ENCODE measurements at places on chromosomes 6 and 20. TPM values are rescaled to one million over a fixed set of nuclear protein-coding genes. Genes with fewer than 3 reads are reported as not detected.

AP5S1 gene
- 17.8 TPM for total RNA-seq

CTCFL gene
- not detected for total RNA-seq

MLN gene
- not detected for total RNA-seq

PACSIN1 gene
- not detected for total RNA-seq

SUMO4 gene
- total RNA-seq = 1.0 TPM

PDSS2 gene
- 12.1 TPM for total RNA-seq

DNA sequence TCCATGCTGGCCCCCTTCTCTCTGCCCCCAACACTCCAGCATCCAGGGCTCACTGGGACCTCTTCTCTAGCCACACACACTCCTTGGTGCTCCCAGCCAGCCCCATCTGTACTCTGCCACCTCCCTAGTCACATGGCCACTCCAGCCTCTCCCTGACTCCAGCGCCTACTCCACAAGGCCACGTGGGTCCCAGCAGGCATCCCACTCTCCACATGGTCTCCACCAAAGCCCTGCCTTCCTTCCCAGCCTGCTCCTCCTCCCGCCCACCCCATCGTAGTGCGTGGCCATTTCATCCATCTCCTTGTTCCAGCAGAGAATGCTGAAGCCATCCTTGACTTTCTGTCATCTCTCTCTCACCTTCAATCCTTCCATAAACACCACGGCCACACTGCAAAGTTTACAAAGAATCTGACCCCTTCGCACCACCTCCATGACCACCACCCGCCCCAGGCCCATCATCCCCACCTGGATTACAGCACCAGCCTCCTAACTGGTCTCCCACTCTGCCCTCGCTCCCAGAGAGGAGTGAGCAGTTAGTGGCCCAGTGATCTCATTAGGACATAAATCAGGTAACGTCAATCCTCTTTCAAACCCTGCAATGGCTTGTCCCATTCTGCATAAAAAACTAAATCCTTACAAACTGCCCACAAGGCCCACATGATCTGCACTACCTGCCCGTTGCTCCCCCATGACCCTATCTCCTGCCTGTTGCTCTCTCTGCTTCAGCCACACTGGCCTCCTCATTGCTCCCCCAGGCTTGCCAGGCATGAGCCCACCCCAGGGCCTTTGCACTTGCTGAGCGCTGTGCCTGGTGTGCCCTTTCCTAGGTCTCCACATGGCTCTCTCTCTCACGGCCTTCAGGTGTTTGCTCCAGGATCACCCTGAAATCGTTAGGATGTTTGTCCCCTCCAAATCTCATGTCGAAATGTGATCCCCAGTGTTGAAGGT, 96.2 kb downstream of the GRM4 start:
- no peaks in the 10 kb centered on the region for H3K36me3 ChIP-seq
- no peaks in the 10 kb centered on the region for H3K4me1 ChIP-seq
- H3K27me3 ChIP-seq = peaks cover 12% of the 10 kb centered on the region

- DNase-seq = no peak
- H3K4me1 ChIP-seq = peaks cover 2% of the 10 kb centered on the region
- no peak overlapping the region for H3K27ac ChIP-seq
- no peaks in the 10 kb centered on the region for H3K36me3 ChIP-seq
- H3K4me3 ChIP-seq = no peak overlapping the region
Measured at GRCh38 chr6:14440940-14441781, 323.6 kb downstream of the CD83 start.

DNA sequence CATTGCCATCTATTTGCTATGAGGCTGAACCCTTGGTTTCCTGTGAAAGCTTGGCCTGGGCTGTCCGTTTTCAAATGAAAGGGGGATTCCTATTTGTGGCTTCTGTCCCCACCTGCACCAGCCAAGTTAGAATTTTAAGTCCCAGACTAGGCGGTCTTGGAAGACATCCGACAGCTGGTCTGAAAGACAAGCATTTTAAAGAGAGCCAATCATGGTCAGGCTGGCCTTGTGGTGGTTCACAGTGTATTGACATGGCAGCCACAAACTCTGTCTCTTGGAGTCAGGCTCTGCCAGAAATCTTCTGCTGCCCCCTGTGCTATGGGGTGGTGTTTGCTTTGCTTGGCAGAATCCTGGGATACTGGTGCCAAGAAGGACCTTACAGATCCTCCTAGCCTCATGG, 319.2 kb upstream of the MOCS1 start:
- DNase-seq = no peak
- no peaks in the 10 kb centered on the region for H3K4me1 ChIP-seq
- H3K27me3 ChIP-seq = no peaks in the 10 kb centered on the region
- no peak overlapping the region for H3K4me3 ChIP-seq
- H3K36me3 ChIP-seq = no peaks in the 10 kb centered on the region

DNA sequence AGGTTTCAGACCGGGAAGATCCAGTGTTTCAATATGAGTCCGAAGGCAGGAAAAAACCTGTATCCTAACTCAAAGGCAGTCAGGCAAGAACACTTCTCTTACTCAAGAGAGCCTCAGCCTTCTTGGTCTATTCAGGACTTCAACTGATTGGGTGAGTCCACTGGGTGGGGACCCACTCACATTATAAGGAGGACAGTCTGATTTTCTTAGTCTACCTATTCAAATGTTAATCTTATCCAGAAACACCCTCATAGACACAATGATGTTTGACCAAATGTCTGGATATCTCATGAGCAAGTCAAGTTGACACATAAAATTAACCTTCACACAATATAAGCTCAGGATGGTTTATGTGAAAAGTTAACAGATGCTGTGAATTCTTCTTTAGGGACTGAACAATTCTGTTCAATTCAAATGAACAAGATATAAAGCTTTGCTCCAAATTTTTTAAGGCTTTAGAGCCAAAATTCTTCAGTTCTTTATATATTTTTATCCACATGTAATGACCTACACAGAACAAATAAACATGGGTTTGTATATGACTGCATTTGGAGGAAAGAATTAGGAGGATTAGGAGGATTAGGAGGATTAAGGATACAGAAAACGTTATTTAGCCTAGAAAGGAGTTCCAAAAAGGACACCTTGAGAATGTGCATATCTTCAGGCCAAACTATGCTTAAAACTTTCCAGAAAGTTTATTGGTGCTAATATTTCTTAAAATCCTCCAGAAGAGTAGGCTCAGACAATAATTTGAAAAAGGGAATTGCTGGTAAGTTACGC, 35.3 kb upstream of the LAMA2 start:
- H3K27ac ChIP-seq = no peak overlapping the region
- no peaks in the 10 kb centered on the region for H3K4me1 ChIP-seq
- no peaks in the 10 kb centered on the region for H3K27me3 ChIP-seq

GRCh38 chr20:46122516-46123481, 4.7 kb downstream of the CD40 start:
- H3K27ac ChIP-seq = no peak overlapping the region
- DNase-seq = no peak
- no peaks in the 10 kb centered on the region for H3K36me3 ChIP-seq
- no peaks in the 10 kb centered on the region for H3K4me1 ChIP-seq
- no peaks in the 10 kb centered on the region for H3K27me3 ChIP-seq

- H3K36me3 ChIP-seq = no peaks in the 10 kb centered on the region
- no peak overlapping the region for H3K27ac ChIP-seq
- H3K27me3 ChIP-seq = no peaks in the 10 kb centered on the region
- no peaks in the 10 kb centered on the region for H3K4me1 ChIP-seq
- no peak overlapping the region for H3K4me3 ChIP-seq
- DNase-seq = no peak
Measured at GRCh38 chr6:108441141-108441540, 119.6 kb upstream of the FOXO3 start.

DNA sequence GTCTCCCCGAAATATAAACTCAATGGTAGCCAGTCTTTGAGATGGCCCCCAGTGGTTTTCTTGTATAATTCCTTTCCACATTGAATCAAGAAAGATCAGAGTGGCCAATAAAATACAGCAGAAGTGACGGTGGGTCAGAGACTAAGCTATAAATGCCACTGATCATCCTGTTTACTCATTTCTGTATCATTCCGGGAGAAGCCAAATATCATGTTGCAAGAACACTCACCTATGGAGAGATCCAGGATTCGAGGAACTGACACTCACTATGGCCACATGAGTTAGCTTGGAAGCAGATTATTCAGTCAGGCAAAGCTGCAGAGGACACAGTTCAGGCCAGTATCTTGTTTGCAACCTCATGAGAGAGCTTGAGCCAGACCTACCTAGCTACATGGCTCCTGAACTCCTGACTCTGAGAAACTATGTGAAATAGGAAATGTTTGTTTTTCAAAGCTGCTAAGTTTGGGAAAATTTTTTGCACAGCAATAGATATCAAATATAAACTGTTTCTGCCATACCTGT, 132.4 kb upstream of the ADGRF1 start:
- no peak overlapping the region for H3K27ac ChIP-seq
- H3K36me3 ChIP-seq = no peaks in the 10 kb centered on the region
- H3K4me3 ChIP-seq = no peak overlapping the region
- H3K27me3 ChIP-seq = no peaks in the 10 kb centered on the region
- H3K4me1 ChIP-seq = peaks cover 2% of the 10 kb centered on the region

DNA sequence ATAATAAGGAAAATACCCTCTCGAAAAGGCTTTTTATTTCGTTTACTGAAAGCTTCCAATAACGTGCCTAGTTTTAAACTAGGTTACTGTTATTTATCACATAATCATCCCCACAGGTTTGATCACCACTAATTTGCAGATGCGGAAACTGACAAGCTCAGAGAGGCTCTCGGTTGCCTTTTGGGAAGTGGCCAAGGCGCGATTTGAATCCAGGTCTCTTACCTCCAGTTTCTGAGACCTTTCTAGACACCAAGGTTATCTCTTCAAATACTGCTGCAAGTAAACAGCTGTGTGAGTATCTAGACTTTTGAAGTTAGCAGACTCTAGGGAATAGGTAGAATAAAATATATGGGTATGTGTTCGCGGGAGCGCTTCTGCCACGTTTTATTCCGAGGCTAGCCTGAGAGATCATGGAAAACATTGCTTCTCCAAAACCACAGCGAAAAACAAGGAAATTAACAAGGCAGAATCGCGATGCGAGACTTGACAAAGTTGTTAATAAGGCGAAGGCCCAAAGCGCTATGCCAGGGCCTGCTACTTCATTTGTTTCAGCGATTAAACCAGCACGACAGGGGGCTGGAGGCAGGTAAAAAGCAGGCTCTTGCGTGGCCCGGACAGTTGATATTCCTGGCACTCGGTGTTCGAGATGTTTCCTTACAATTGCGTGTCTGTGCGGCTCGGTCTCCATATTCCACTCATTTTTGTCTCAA, 1.8 kb upstream of the JARID2 start:
- DNase-seq = no peak
- no peak overlapping the region for H3K27ac ChIP-seq
- H3K36me3 ChIP-seq = no peaks in the 10 kb centered on the region
- H3K27me3 ChIP-seq = no peaks in the 10 kb centered on the region

GRCh38 chr6:22596011-22596410, 26.6 kb downstream of the HDGFL1 start:
- peaks cover 2% of the 10 kb centered on the region for H3K4me1 ChIP-seq
- no peak overlapping the region for H3K4me3 ChIP-seq
- H3K27me3 ChIP-seq = no peaks in the 10 kb centered on the region

DNA sequence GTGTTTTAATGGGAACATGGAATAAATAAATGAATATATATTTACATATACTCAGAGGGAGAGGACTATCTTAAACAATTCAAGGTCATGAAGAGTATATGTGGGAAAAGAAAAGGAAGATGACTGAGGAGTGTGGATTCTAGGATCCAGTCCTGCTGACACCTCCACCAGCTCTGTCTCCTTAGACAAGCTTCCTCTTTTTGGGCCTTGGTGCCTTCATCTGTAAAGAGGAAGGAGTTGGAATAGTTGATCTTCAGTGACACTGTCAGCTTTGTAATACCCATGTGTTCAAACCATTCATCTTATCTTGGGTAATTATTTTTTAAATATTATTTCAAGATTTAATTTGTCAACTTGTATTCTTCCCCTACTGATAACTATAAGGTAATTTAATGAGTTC, 338.0 kb downstream of the ADGRB3 start:
- no peaks in the 10 kb centered on the region for H3K27me3 ChIP-seq
- no peaks in the 10 kb centered on the region for H3K4me1 ChIP-seq
- DNase-seq = no peak
- H3K27ac ChIP-seq = no peak overlapping the region

- H3K27me3 ChIP-seq = no peaks in the 10 kb centered on the region
- H3K4me1 ChIP-seq = peaks cover 2% of the 10 kb centered on the region
- H3K36me3 ChIP-seq = no peaks in the 10 kb centered on the region
- no peak overlapping the region for H3K27ac ChIP-seq
Measured at GRCh38 chr6:72623808-72624207, 1.9 kb downstream of the KCNQ5 start.

Measured in fibroblast of lung (primary cell).